ENCODE measurements at places on chromosomes 3 and 15.

DNA sequence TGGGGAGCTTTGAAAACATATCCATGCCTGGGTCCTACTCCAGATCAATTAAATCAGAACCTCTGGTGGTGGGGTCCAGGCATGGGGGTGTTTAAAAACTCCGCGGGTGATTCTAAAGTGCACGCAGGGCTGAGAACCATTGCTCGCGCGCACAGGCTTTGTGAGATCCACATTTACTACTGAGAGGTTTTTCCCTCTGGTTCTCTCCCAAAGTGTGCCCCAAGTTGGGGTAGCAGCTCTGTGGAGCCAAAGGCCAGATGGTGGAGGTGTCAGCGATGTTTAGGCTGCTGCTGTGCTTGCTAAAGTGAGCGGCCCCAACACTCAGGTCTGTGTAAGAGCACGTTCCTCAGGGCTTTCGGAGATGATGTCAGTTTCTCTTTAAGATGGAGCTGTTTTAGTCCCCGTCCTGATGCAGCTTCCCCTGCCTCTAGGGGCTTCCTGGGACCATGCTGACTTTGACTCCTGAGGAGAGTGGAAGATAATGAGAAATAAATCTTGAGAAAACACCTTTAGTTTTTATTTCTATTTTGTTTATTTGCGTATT is 13.4 kb upstream of the MAGEF1 start:
- no peak for DNase-seq

GRCh38 chr3:84925571-84925970 is 33.2 kb upstream of the CADM2 start:
- no peak for DNase-seq

DNA sequence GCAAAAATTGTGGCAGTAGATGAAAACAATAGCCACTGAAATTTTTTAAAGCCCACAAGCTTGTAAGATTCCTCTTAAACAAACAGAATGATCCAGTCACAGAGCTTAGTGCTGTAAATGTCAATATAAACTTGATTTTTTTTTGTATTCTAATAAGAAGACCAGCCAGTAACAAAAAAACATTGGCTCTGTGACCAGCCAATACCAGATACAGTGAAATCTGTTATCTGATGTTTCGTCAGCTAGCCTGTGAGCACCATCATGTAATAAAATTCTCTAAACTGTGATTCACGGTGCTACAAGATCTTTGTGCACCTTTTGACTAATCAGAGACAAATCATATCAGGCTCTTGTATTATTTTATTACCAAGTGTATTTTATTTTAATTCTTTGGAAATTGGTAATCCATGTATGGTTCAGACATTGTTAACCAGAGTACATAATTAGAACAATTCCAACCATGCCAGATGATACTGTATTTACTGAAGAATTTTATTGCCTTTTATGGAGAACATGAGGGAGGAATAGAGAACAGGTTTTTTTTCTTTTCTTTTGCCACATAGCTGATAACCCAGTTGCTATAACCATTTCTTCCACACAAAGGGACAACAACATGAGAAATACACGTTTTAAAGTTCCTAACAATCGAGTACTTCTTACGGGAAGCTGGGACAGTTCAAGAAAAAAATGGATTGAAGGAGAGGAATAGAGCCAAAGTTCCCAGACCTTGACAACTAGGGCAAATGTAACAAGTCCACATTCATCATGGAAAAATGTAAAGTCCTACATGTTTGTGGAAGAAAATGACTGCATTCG is 71.9 kb downstream of the FILIP1L start:
- DNase-seq: no peak

DNA sequence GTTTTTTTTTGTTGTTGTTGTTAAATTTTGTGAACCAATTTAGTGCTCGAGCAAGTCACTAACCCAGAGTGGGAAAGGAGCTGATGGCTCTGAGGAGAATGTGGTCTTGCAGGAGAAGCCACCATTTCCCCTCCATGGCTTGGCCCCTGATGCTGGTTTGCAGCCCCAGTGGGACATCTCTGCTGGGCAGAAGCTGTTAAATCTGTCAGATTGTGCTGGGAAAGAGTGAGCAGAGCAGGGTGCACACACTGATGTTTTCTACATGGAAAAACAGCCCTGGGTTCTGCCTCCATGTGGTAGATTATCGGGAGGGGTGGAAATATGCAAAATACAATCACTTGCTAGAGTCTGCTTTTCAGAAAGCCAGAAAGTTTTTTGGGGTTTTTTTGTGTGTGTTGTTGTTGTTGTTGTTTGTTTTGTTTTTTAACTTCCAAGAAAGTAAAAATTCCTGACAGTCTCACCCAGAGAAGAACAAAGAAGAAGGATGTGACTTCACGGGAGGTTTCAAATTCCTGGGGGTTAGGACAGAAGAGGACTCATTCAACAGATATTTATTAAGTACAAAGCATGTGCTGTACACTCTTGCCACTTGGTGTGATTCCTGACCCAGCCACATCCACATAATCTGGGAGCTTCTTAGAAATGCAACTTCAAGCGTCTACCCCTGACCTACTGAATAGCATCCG is 133.7 kb downstream of the FOXB1 start:
- no peak for DNase-seq

DNA sequence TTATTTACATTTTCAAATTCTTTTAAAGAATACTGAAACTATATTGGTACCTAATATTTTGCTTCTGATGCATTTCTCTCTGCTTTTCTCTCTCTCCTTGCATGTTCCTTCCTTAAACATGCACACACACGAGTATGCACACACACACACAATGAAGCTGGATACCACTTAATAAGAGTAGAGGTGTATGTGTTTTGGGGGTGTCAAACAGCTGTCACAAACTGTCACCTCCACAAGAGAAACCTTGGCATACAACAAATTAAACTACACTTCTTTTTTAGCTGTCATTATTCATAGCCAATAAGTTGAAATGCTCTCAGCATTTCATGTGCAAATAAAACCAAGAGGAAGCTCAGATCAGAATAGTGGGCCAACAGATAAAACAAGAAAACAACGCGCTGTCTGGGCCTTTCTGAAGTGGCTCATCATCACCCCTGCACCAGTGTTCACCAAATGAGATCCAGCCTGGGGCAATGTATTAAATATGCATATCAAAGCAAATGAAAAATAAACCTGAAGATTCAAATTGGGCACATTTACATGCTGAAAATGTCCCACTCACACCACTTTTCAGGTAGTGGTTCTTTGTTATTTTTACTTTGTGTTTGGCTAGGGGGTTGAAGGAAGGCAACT is 9.7 kb downstream of the MEIS2 start:
- DNase-seq: no peak

- DNase-seq: no peak
Measured at GRCh38 chr3:158532099-158532734, 38.8 kb upstream of the MLF1 start.

- DNase-seq: no peak
Measured at GRCh38 chr3:188918093-188918492, 253.7 kb upstream of the TPRG1 start.

GRCh38 chr15:71893691-71894090 is 83.3 kb downstream of the NR2E3 start:
- no peak for DNase-seq

Data from Peyer's patch (tissue), 4 donors.